ENCODE measurements at places on chromosomes 12 and 14.

- DNase-seq, result peak; percentile 95
Observed at GRCh38 chr14:104137297-104138097, 890 bp upstream of the KIF26A start.

DNA sequence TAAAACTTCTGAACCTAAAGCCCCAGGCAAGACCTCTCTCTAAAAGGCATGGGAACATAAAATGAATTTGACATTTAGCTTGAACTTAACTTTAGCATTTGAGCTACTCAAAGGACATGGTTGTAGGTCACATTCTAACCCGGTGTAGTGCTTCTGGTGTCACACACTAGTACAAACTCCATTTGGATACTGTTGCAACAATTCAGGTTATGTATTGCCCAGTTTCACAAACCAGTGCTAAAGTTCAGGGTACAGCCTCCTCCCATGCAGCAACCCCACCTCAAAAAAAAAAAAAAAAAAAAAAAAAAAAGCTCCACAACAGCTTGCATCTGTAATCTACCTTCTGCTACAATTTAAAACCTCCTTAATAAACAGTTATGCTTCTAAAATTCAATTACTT is 7.8 kb downstream of the PPTC7 start:
- DNase-seq, result no peak

DNA sequence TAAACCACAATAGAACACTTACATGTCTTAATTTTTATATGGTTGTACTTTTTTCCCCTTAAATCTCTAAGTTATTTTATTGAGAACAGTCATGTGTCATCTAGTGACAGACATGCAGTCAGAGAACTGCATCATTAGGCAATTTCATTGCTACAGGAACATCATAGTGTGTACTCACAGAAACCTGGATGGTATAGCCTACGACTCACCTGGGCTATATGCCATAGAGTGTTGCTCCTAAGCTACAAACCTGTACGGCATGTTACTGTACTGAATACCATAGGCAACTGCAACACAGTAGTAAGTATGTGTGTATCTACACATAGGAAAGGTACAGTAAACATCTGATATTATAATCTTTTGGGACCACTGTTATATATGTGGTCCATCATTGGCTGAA is 557.6 kb downstream of the PRKD1 start:
- DNase-seq, result no peak

GRCh38 chr12:92408072-92408900 is 262.6 kb upstream of the BTG1 start:
- DNase-seq, result no peak

GRCh38 chr12:15808652-15809051 is 19.5 kb upstream of the EPS8 start:
- no peak for DNase-seq

DNA sequence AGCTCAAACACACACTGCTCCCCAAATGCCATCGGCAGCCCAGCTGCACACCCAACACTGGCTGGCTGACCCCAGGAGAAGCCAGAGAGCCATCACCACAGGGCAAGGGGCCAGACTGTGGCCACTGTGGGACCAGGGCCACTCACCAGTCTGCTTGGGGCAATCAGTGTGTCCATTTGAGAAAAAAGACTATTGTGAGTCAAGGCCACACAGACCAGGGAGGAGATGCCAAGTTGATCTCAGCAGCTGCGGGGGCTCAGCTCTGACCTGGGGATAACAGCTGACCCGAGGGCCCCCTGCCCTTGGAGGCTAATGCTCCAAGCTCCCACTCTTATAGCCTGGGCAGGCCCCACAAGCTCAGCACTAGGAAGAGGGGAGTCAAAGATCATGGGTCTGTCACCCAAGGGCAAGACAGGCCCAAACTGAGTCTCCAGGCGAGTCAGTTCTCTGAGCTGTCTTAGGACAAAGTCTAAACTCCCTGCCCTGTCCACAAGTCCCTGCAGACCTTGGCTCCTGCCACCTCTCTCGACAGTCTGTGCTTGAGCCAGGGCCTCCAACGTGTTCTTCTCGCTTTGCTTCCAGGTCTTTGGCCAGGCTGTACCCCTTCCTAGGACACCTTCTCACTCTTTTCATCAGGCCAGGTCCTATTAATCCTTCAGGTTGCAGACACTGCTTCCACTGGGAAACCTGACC is 30.1 kb upstream of the PNMA1 start:
- no peak for DNase-seq

GRCh38 chr14:101709533-101709881 is 52.0 kb upstream of the PPP2R5C start:
- DNase-seq, result no peak

DNA sequence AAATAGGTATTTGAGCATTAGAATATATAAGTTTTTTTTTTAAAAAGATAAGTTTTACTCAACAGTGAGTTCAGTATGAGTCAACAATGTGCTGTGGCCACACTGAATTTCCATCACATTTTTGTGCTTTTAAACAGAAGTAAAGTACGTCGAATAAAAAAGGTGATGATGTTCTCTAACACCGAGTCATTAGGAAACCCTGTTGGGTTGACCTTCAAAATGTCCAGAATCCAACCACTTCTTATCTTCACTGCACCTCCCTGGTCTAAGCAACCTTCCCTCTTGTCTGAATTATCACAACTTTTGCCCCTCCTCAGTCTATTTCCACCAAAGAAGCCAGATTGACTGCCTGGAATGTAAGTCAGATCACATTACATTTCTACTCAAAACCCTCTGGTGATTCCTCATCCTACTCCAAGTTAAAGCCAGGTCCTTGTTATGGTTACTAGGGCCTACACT is 43.0 kb upstream of the SYCP3 start:
- DNase-seq, result no peak

DNA sequence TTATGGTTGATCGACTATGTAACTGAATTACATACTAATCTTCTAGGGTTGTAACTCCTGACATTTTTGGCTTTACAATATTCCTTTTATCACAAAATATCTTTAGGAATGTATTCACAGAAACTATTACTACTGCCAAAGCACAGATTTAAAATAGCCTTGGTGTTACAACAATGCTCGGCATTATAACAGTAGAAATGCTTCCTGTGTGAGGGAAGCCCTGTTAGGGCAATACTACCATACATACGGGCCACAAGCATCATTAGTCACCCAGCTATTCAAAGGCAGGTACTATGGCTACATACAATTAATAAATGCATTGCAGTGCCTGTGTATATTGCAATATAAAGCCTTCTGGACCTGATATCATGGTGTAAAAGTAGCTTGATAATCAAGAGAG is 517.8 kb downstream of the C12orf50 start:
- DNase-seq, result no peak
